ENCODE measurements at places on chromosomes 7 and 10.

DNA sequence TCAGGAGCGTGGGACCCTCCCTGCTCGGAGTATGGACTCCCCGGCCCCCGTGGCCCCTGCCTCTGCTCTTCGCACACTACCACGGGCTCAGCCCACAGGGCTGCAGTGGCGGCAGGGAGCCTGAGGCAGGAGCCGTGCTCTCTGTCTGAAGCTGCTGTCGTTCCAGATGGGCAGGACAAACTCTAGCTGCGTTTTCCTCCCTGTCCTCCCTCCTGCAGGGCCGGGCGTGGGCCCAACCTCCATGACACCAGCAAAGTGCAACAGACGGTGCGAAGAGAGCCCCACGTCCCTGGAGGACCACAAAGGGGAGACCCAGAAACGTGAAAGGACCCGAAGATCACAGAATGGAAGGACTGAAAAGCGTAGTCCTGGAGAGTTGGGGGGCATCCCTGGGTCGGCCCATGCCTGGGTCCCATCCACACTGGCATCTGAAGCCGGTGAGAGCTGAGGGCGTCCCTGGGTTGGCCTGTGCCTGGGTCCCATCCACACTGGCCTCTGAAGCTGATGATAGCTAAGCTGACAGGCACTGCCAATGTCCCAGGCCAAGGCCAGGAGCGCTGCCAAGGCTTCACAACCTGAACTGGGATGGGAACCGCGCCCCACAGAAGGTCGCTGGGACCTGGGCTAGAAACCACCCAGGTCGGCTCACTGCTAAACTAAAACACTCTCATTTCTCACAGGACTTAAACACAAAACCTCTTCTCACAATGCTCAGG is 267.0 kb downstream of the MAD1L1 start:
- DNase-seq: no peak

DNA sequence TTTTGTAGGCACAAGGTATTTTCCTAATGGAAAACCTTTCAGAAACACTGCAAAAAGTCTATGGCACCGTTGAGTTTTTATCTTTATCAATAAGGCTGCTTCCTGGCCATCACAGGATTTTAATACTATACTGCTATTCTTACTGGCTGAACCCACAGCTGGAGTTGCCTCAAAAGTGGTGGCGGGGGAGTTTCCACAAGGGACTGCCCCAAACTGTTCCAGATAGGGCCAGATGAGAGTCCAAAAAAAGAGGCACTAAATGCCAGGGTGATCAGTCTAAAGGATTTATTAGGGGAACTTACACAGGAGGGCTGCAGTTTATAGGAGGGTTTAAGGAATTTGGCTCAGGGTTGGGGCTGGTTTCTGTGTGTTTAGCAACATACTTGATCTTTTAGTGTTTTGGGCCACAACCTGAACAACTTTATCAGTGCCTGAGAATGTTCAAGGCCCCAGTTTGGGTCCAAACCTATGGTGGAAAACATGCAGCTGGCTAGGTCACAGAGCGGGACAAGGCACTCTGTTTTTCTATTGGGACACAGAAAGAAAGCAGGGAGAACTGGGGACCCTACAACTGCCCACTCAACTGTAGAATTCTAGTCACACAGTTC is 41.4 kb downstream of the STAM start:
- no peak for DNase-seq

GRCh38 chr10:114911801-114912469 is 26.1 kb upstream of the TRUB1 start:
- no peak for DNase-seq

DNA sequence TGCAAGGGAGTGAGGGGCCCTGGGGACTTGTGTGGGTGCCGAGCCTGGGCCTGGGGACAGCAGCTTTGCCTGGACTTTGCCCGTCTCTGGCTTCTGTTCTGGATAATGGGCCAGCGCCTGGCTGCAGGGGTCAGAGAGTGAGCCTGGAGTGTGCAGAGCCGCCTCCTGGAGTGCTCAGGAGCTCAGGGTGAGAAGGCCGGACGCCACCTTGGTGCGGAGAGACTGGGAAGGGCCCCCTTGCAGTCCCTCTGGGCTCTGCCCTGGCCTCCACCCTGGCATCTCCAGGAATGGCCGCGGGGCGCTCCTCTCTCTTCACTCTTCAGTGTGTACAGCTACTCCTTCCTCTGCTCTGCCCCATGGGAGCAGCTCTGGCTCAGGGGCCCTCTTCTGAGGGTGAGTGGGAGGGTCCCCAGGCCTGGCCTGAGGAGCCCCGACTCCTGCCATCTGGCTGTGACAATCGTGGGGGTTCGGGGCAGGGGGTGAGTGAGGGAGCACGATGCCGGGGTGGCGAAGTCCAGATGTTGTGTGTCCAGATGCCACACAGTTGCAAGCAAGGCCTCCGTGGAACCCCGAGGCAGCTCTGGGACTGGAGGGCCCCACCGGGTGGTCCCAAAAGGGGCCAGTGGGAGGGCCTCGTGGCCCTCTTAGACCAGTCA is 187.1 kb downstream of the DNAJB6 start:
- no peak for DNase-seq

GRCh38 chr7:17646253-17646956 is 293.9 kb downstream of the SNX13 start:
- DNase-seq: no peak

DNA sequence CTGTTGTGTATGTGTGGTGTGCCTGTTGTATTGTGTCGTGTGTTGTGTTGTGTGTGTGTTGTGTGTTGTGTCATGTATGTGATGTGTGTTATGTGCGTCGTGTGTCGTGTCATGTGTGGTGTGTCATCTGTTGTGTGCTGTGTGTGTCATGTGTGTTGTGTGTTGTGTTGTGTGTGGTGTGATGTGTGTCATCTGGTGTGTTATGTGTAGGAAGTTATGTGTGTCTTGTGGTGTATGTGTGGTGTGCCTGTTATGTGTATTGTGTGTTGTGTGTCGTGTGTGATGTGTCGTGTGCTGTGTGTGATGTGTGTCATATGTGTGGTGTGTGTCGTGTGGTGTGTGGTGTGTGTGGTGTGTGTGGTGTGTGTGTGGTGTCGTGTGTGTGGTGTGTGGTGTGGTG is 145.2 kb downstream of the DNAJB6 start:
- no peak for DNase-seq

- DNase-seq: no peak
Measured at GRCh38 chr10:117555017-117555416, 12.5 kb downstream of the EMX2 start.

GRCh38 chr10:10508211-10508610 is 509.5 kb upstream of the CELF2 start:
- no peak for DNase-seq

- no peak for DNase-seq
Measured at GRCh38 chr10:123677556-123677955, 11.4 kb downstream of the GPR26 start.

DNA sequence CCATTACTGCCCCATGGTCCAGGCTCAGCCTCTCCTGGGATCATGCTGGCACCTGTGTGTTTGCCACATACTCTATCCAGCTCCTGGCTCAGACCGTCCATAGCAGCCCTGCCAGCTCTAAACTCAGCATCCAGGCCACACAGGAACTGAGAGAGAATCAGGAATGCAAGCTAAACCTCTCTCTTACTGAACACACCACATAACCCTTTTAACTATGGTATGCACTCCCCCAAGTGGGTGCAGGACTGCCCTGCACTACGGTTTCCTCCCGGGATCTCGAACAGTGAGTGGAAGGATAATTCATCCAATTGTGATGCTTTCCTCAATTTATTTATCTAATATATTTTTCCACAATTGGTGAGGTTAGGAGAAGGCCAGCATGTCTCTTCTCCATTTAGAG is 17.1 kb upstream of the ZNF800 start:
- DNase-seq: no peak

DNA sequence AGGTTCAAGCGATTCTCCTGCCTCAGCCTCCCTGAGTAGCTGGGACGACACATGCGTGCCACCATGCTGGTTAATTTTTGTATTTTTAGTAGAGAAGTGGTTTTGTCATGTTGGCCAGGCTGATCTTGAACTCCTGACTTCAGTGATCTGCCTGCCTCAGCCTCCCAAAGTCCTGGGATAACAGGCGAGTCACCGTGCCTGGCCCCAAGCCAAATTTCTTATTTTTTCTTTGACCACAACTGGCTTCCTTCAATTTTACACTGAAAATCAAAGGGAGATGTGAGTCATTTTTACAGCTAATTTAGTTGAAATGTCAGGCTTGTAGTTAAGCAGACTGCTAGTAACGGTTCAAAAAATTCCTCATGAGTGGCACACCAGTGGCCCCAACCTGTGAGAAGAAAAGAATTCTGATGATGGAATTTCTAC is 7.8 kb downstream of the RNF216 start:
- no peak for DNase-seq

DNA sequence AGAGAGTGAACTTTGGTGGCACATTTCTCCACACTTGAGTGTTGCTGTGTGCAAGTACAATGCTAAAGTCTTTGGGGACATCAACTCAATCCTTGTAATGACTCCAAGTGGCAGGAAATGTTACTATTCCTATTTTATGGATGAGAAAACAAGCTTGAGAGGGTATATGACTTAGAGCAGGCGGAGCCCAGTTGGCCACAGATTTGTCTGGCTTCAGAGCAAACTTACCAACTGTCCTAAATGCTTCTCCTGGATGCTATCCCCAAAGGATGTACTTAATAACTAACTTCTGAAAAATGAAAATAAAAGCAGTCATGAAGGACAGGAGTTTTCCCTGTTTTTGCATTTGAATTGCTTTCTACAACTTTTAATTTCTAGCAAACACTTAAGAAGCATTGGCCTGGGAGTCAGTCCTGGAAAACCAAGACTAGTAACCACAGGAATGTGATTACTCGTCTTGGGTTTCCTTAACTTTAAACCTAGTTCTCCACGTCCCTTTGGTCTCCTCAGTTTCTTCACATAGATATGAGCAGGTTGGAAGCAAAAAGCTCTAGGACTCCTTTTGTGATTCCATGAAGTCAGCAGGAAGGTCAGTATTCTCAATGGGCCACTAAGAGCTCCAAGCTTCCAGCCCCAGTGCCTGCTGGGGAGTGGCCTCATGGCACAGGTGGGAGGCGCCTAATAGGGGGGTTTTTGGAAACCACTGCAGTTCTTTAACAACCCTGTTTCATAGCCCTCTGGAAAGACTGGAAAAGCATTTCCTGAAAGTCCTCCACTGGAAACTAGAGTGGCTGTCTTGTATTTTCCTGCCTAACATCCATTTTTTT is 140.8 kb downstream of the GLCCI1 start:
- no peak for DNase-seq

- DNase-seq: no peak
Measured at GRCh38 chr7:22683379-22683778, 43.6 kb upstream of the IL6 start.

DNA sequence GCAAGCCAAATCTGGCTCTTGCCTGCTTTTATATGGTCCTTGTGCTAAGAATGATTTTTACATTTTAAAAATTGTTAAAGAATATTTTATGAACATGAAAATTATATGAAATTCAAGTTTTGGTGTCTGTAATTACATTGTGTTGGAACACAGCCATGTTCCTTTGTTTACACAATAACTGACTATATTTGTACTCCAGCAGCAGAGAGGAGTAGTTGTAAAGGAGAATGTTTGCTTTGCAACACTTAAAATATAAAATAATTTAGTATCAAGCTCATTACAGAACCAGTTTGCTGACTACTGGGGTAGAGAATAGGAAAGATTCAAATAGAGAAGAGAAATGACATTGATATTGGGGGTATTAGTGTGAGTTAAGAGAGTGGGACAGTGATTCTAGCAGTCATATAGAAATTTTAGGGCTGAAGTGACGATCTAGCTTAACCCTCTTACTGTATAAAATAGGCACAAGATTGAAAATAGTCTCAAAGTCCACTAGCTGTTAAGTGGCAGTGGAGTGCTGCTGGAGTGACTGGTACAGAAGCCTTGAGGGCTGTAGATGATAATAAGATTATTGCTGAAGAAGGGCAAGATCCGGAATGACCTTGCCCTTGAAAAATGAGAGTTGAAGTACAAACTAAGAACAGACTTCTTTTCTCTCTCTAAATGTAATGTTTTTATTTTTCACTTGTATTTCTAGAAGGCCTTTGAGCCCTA is 28.2 kb downstream of the SGPL1 start:
- DNase-seq: no peak

- no peak for DNase-seq
Measured at GRCh38 chr10:48670978-48671913, 13.4 kb upstream of the WDFY4 start.

GRCh38 chr7:74495112-74496086 is 41.7 kb downstream of the GTF2IRD1 start:
- DNase-seq: no peak

DNA sequence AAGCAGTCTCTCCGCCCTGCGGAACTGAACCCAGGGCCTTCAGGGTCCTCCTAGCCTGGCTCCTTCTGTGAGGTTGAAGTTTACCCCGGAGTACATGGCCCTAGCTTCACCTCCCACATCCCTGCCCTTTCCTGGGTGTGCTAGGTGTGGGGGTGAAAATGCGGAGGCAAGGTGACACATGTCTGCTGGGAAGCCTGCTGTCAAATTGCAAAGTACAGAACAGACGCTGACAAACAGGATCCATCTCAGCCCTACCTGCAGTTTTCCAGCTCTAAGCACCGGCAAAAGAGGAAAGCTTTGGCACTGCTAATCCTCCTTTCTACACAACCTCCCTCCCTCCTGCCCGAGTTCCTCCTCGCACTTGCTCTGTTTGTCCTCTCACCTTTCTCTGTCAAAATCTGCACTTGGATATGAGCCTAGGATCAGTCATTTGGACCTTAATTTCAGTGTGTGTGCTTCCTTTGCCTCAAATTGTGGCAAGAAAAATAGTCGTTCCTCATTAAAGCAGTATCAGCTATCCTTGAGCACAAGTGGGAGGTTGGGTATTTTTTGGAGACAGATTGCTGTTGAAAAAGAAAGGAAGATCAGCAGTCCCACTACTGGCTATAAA is 14.4 kb upstream of the GPR15LG start:
- no peak for DNase-seq

GRCh38 chr10:36840788-36841187 is 284.6 kb upstream of the ANKRD30A start:
- DNase-seq: no peak

DNA sequence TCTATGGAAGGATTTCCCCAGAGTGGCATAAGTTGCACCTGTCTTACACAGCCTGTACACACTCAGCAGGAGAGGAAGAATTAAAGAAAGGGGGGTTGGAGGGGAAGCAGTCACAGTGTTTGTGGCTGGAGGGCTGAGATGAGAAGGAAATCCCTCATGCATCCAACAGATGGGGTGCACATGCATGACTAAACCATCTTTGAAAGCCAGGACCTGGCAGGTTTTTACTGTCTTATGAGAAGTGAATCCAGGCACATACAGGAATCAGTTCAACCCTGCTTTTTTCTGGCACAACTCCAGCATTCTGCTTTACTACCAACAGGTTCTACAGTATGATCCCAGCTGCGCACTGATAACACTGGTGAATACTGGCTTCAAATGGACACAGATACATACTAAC is 107.7 kb downstream of the CACNA2D1 start:
- DNase-seq: no peak

DNA sequence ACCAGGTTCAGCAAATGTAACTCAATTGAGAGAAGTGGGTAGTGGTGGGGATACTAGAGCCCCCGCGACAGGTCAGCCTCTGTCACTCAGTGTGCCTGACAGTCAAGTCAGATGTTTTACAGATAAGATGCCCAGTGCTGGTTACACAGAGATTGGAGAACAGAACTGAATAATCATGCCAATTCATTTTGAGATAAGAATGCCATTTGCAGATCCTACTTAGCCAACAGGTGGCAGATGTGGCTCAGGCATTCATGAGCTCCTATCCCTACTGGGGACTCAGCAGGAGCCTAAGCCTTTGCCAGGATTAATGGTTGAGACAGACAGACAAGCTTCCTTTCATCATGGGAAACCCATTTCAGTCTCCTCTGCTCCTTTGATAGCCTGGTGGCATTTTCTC is 137.8 kb downstream of the MAPK8 start:
- no peak for DNase-seq
